ENCODE measurements at places on chromosomes 4 and X. TPM values are rescaled to one million over a fixed set of nuclear protein-coding genes. Genes with fewer than 3 reads are reported as not detected.
A peak's percentile ranks its signal among the peaks of the same experiment; 100 is the strongest.

- H3K27me3 ChIP-seq = no peaks in the 10 kb centered on the region
- DNase-seq = peak; percentile 74
- H3K36me3 ChIP-seq = no peaks in the 10 kb centered on the region
- H3K4me3 ChIP-seq = no peak overlapping the region
- peaks cover 10% of the 10 kb centered on the region for H3K4me1 ChIP-seq
These were observed 31.2 kb upstream of the VCX3B start for GRCh38 chrX:8433109-8434062.

DNA sequence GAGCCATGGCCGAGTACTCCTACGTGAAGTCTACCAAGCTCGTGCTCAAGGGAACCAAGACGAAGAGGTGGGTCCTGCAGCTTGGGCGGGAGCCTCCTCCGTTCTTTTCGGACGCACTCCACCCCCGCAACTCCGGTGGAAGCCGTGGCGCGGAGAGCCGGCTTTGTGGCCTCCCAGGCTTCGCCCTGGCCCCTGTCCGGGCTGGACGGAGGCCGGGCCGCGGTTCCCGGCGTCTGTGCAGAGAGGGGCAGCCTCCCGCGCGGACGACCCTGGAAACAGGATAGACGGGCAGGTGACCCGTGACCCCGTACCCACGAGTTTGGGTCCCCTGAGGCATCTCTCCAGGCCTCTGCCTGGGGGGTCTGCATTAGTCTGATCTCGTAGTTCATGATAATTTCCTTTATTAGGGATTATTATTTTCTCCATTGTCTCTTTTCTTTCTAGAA is 356 bp downstream of the FRG1 start:
- no peaks in the 10 kb centered on the region for H3K36me3 ChIP-seq
- H3K4me3 ChIP-seq = peak overlapping the region; percentile 71
- DNase-seq = no peak
- H3K4me1 ChIP-seq = no peaks in the 10 kb centered on the region
- H3K27me3 ChIP-seq = no peaks in the 10 kb centered on the region

- no peaks in the 10 kb centered on the region for H3K27me3 ChIP-seq
- no peaks in the 10 kb centered on the region for H3K36me3 ChIP-seq
- DNase-seq = no peak
- H3K27ac ChIP-seq = no peak overlapping the region
- H3K4me3 ChIP-seq = no peak overlapping the region
- H3K4me1 ChIP-seq = no peaks in the 10 kb centered on the region
These were observed 51.5 kb upstream of the SLC4A4 start for GRCh38 chr4:71287305-71287704.

DNA sequence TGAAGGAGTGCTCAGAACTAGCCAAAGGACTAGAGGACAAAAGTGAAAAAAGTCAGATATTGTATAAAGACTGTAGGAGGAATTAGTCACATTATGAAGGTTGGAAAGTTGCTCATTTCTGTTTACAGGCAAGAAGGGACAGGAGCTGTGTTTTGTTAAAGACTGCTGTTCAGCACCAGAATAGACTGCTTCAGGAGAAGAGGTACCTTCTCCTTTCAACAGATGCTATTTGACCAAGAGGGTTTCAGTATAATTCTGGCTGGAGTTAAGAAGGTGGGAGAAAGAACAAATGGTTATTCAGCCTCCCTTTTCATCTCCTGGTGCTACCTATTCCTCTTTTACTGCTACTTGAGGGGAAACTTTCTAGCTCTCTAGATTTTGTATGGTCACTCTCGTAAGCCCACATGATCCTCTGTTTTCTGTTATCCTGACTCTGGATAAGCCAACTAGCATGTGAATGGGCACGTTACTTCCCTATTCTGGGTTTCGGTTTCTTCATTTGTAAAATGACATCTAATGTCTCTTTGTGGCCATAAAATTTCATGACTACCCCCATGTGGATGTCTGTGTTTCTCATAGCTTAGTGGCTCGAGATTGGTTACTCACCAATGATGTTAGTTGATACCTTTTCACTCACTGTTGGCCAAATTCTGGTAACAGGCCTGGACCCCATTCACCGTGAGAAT is 68.9 kb downstream of the SH2D1A start:
- H3K36me3 ChIP-seq = no peaks in the 10 kb centered on the region
- no peak overlapping the region for H3K27ac ChIP-seq
- no peak for DNase-seq

GRCh38 chr4:165493359-165493758 is 114.6 kb downstream of the CPE start:
- H3K27ac ChIP-seq = no peak overlapping the region
- no peak overlapping the region for H3K4me3 ChIP-seq
- no peaks in the 10 kb centered on the region for H3K4me1 ChIP-seq
- DNase-seq = peak; percentile 70

GRCh38 chr4:121764702-121765367 is at the start of gene SMIM43:
Gene SMIM43 (minus strand): TSS chr4:121765164. CDS start chr4:121765105, 59 bp downstream.
- no peak for DNase-seq
- peaks cover 11% of the 10 kb centered on the region for H3K4me1 ChIP-seq
- no peak within 1 kb of the TSS for H3K4me3 ChIP-seq
- no peaks in the 10 kb centered on the region for H3K36me3 ChIP-seq

- H3K27me3 ChIP-seq = no peaks in the 10 kb centered on the region
- H3K36me3 ChIP-seq = no peaks in the 10 kb centered on the region
- no peak for DNase-seq
- H3K4me3 ChIP-seq = no peak overlapping the region
These were observed 95.8 kb upstream of the NAP1L5 start for GRCh38 chr4:88793475-88793874.

- no peak overlapping the region for H3K27ac ChIP-seq
- no peak overlapping the region for H3K4me3 ChIP-seq
- no peaks in the 10 kb centered on the region for H3K27me3 ChIP-seq
- no peaks in the 10 kb centered on the region for H3K4me1 ChIP-seq
These were observed 85.4 kb upstream of the PACRGL start for GRCh38 chr4:20614816-20615215.

GRCh38 chr4:102342404-102343074 is 2.7 kb downstream of the SLC39A8 start:
- H3K4me3 ChIP-seq = peak overlapping the region; percentile 72
- H3K4me1 ChIP-seq = peaks cover 24% of the 10 kb centered on the region
- no peak for DNase-seq
- no peak overlapping the region for H3K27ac ChIP-seq

GRCh38 chr4:185582651-185583400 is 47.5 kb upstream of the PDLIM3 start:
- H3K4me1 ChIP-seq = no peaks in the 10 kb centered on the region
- H3K4me3 ChIP-seq = no peak overlapping the region
- no peak overlapping the region for H3K27ac ChIP-seq
- DNase-seq = no peak

- H3K27ac ChIP-seq = no peak overlapping the region
- H3K4me3 ChIP-seq = no peak overlapping the region
- no peaks in the 10 kb centered on the region for H3K27me3 ChIP-seq
- H3K4me1 ChIP-seq = no peaks in the 10 kb centered on the region
These were observed 60.0 kb upstream of the BANK1 start for GRCh38 chr4:101730291-101731117.

DNA sequence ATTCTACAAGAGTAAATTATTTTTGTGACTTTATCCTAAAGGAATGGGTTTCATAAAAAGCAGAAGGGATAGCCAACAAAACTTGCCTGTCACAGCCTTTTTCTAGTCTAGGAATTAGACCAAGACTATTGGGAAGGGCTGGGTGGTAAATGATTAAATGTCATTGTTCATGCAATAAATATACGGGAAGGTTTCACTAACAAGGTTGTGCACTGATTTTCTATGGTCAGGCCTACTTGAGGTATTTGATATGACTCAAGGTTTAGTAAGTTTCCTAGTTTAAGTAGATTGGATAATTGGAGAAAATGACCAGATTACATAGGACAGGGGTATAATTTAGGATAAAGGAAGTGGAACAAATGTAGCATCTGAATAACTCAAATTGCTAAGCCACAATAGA is 249.1 kb upstream of the BMP3 start:
- no peak overlapping the region for H3K4me3 ChIP-seq
- no peaks in the 10 kb centered on the region for H3K36me3 ChIP-seq
- H3K27me3 ChIP-seq = no peaks in the 10 kb centered on the region
- DNase-seq = no peak

DNA sequence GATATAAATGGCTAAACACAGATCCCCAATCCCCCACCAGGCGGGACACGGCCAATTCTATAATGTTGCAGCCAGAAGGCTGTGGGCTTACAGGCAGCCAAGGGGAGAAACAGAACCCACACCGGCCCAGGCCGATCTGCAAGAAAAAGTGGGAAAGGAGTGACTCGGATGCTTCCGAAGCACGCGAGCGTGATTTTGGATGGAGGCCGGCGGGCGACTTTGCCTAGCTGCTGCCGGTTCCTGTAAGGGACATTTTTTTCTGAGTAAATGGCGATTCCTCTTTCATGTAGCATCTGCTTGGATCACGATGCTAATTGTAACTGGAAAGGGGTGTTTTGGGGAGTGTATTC is 470.2 kb downstream of the PCDH19 start:
- no peaks in the 10 kb centered on the region for H3K36me3 ChIP-seq
- H3K4me1 ChIP-seq = no peaks in the 10 kb centered on the region
- H3K4me3 ChIP-seq = no peak overlapping the region
- H3K27me3 ChIP-seq = no peaks in the 10 kb centered on the region
- no peak overlapping the region for H3K27ac ChIP-seq

DNA sequence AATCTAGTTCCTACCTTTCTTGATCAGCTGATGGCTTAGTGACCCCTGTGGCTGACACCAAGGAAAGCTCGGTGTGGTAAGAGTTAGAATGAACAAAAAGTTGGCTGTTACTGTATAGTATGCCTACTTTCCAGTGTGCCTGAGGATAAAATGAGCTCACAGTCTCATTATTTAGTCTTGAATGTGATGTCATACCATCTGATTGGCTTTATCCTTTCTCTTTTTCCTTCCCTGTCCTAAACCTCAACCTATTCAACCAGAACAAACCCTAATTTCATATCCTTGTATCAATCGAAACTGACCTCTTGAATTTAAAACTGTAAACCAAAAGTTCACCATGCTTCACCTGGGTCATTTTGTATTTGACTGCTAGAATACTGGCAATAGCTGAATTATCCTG is 156.4 kb downstream of the PPARGC1A start:
- no peaks in the 10 kb centered on the region for H3K36me3 ChIP-seq
- H3K4me3 ChIP-seq = no peak overlapping the region
- no peaks in the 10 kb centered on the region for H3K4me1 ChIP-seq
- no peak overlapping the region for H3K27ac ChIP-seq
- H3K27me3 ChIP-seq = no peaks in the 10 kb centered on the region
- DNase-seq = no peak

- H3K4me1 ChIP-seq = no peaks in the 10 kb centered on the region
- no peak overlapping the region for H3K4me3 ChIP-seq
- DNase-seq = no peak
- H3K36me3 ChIP-seq = no peaks in the 10 kb centered on the region
These were observed 130.6 kb upstream of the FAM9C start for GRCh38 chrX:13175056-13175455.

DNA sequence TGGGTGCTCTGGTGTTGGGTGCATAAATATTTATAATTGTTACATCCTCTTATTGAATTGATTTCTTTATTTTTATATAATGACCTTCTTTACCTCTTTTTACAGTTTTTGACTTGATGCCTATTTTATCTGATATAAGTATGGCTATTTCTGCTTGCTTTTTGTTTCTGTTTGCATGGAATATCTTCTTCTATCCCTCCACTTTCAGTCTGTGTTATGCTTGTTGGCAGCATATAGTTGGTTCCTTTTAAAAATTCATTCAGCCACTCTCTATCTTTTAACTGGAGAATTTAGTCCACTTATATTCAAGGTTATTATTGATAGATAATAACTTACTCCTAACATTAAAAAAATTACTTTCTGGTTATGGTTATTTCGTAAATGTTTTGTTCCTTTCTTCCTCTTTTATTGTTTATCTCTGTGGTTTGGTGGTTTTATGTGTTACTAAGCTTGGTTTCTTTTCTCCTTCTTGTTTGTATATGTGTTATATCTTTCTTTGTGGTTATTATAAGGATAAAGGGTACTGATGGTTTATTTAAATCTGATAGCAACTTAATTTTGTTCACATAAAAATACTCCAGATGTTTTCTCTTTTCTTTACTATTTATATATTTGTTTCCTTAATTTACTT is 69.5 kb downstream of the IL15 start:
- H3K27me3 ChIP-seq = no peaks in the 10 kb centered on the region
- DNase-seq = no peak
- H3K27ac ChIP-seq = no peak overlapping the region

DNA sequence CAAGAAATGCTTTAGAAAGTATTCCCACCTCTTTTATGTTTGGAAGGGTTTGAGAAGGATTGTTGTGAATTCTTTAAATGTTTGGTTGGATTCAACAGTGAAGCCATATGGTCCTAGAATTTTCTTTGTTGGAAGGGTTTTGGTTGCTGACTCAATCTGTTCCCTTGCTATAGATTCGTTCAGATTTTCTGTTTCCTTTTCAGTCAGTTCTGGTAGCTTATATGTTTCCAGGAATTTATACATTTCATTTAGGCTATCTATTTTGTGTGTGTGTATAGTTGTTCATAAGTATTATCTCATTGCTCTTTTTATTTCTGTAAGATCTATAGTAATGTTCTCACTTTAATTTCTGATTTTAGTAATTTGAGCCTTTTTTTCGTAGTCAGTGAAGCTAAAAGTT is 114.4 kb downstream of the MSN start:
- H3K27ac ChIP-seq = no peak overlapping the region
- H3K36me3 ChIP-seq = no peaks in the 10 kb centered on the region
- DNase-seq = no peak
- no peaks in the 10 kb centered on the region for H3K27me3 ChIP-seq
- no peaks in the 10 kb centered on the region for H3K4me1 ChIP-seq

- H3K36me3 ChIP-seq = no peaks in the 10 kb centered on the region
- DNase-seq = peak; percentile 40
- no peak overlapping the region for H3K27ac ChIP-seq
- H3K4me1 ChIP-seq = no peaks in the 10 kb centered on the region
These were observed 6.4 kb upstream of the FGG start for GRCh38 chr4:154618708-154619315.

DNA sequence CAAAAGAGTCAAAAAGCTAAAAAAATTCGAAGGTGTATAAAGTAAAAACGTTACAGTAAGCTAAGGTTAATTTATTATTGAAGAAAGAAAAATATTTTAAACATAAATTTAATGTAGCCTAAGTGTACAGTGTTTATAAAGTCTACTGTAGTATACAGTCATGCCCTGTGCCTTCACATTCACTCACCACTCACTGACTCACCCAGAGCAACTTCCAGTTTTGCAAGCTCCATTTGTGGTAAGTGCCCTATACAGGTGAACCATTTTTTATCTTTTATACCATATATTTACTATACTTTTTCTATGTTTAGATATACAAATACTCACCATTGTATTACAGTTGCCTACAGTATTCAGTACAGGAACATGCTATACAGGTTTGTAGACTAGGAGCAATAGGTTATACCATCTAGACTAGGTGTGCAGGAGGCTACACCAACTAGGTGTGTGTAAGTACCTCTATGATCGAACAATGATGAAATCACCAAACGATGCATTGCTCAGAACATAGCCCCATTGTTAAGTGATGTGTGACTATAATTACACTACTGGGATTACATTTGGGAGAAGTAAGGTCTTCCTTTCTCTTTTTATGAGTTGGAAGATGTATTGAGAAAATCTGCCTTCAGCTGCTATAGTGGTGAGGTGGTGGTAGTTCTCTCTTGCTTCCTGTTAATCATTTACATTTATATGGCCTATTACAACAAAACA is 27.2 kb downstream of the TMSB4X start:
- H3K36me3 ChIP-seq = no peaks in the 10 kb centered on the region
- peak overlapping the region; percentile 77 for H3K27ac ChIP-seq
- H3K4me1 ChIP-seq = peaks cover 39% of the 10 kb centered on the region
- no peak overlapping the region for H3K4me3 ChIP-seq

PROM1 gene
- total RNA-seq = not detected

SPANXN4 gene
- total RNA-seq = not detected

MGARP gene
- total RNA-seq = not detected

PNCK gene
- total RNA-seq = 4.4 TPM

KDR gene
- 0.20 TPM for total RNA-seq
